ENCODE measurements at places on chromosomes 12 and 14. TPM values are rescaled to one million over a fixed set of nuclear protein-coding genes. Genes with fewer than 3 reads are reported as not detected.

DIO2 gene
- total RNA-seq, result not detected

TMEM121 gene
- 9.1 TPM for total RNA-seq

FAM181A gene
- total RNA-seq, result not detected

RD3L gene
- total RNA-seq, result not detected

DENR gene
- total RNA-seq, result 89.6 TPM

FAM186B gene
- 0.16 TPM for total RNA-seq

TAS2R42 gene
- not detected for total RNA-seq

TMPRSS12 gene
- not detected for total RNA-seq

SERPINA5 gene
- not detected for total RNA-seq

NEMP1 gene
- 77.0 TPM for total RNA-seq

ACYP1 gene
- 46.0 TPM for total RNA-seq

PDE3A gene
- not detected for total RNA-seq

FGF23 gene
- total RNA-seq, result not detected

Data from activated CD4-positive, alpha-beta T cell treated with anti-CD3 and anti-CD28 coated beads, Interleukin-2, amount 10 ng/mL, durations not matched to agents 24 days and 14 days (primary cell).